ENCODE measurements at places on chromosomes 4 and X.

- no peak for DNase-seq
These were observed 215.9 kb downstream of the GUCY2F start for GRCh38 chrX:109266034-109266433.

- DNase-seq, result no peak
These were observed 518 bp upstream of the FAM241A start for GRCh38 chr4:112144546-112145325.

GRCh38 chrX:12681047-12681446 is 110.2 kb upstream of the PRPS2 start:
- DNase-seq, result no peak

GRCh38 chr4:67087897-67088296 is 457.4 kb downstream of the CENPC start:
- no peak for DNase-seq

GRCh38 chr4:68451246-68452211 is 4.3 kb downstream of the TMPRSS11E start:
- DNase-seq, result no peak

DNA sequence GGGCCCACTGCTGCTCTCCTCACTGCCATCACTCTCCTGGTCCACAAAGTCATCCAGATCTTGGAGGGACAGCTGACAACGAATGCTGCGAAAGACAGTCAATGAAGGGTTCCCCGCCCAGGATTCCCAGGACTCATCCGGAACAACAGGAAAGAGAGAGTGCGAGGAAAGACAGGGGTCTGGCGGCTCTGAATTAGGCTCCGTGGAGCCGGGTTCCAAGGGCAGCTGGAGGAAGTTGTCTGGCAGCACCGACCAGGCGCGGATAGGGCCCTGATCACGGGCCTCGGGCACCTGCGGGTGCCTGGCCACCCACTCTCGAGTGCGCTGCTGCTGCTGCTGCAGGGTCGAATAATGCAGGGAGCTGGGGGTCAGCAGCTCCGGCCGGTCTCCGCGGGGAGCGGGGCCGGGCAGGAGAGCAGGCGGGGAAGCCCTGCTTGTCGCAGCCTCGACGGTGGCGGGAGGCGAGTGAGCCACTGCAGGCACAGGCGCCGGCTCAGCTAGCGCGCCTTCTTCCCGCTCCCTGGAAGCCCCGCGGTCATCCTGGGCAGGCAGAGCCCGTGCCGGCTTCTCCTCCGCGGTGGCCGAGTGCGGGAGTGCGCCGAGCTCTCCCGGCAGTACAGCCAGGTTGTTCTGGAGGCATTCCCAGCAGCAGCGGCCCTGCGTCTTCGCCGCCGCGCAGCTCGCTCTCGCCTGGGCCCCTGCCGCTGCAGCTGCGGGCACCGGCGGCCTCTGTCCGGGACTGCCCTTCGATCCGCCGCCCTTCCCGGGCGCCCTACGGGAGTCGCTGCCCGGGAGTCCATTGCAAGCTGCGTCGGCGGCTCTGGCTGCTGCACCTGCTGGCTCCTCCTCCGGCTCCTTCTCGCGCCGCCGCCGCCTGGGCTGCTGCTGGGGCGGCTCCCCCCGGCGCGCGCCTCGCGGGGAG is 1.1 kb downstream of the SOWAHB start:
- DNase-seq, result no peak

GRCh38 chr4:77538574-77539157 is 67.0 kb upstream of the CXCL13 start:
- no peak for DNase-seq

DNA sequence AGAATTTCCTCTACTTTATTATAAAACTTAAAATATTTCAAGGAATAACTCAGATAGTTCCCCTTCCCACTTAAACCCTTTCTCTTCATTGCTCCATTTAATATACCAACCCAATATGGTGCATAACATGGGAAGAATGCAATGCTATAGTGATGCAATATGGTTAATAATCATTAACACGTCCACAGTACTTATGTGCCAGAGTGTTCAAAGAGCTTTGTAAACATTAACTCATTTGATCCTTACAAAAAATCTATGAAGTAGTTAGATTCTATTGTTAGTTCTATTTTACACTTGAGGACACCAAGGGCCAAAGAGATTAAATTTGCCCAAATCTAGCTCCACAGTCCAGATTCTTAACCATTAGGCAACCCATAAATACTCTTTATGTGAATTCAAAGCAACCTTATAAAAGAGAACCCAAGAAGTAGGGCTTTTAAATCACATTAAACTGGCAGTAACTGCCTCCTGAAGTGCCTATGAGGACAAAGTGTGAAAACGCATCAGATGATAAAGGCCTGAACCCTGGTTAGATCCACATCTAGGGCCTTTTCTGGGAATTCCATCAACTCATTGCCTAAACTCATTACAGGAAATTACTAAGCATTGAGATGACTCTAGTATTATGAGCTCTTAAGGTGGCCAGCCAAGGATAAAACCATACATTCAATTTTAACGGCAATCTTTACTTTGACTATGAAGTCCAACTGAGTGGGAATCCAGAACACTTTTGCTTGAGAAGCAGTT is 94.3 kb downstream of the AREG start:
- no peak for DNase-seq

DNA sequence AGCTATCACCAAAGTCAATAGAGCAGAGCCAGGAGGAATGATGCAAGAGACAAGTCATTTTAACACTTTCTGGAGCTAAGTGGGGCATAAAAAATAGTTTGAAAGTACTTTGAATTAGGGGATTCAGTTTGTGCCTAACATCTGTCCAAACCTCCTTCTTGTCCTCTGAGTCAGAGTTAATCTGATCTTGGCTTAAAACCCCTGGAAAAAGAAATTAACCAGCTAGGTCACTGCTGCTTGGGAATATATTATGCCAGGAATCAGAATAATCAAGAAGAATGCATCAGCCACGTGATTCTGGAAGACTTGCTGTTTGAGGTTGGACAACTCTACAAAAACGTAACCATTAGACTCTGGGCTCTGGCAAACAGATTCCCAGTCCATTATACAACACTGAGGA is 45.3 kb upstream of the EDA2R start:
- no peak for DNase-seq

- DNase-seq, result no peak
These were observed 123.2 kb downstream of the TRIML1 start for GRCh38 chr4:188262464-188262863.

DNA sequence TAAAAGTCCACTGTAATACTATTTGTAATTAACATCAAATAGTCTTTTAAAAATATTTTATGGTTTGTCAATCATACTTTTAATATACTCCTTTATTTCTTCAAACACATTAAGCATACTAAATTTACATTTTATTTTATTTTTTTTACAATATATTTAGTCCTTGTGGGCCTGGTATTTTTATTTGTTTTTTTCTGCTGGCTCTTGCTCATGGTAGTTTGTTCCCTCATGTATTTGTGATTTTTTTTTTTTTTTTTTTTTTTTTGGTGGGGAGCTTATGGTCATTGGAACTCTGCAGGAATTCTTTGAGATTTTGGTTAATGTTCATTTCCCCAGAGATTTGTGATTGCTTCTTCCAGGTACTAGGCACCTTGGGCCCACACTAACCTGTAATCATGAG is 185.5 kb downstream of the PDGFRA start:
- DNase-seq, result no peak

GRCh38 chr4:84001876-84002569 is 466.1 kb downstream of the GPAT3 start:
- DNase-seq, result no peak

GRCh38 chr4:122178961-122179360 is 26.8 kb downstream of the BLTP1 start:
- no peak for DNase-seq

DNA sequence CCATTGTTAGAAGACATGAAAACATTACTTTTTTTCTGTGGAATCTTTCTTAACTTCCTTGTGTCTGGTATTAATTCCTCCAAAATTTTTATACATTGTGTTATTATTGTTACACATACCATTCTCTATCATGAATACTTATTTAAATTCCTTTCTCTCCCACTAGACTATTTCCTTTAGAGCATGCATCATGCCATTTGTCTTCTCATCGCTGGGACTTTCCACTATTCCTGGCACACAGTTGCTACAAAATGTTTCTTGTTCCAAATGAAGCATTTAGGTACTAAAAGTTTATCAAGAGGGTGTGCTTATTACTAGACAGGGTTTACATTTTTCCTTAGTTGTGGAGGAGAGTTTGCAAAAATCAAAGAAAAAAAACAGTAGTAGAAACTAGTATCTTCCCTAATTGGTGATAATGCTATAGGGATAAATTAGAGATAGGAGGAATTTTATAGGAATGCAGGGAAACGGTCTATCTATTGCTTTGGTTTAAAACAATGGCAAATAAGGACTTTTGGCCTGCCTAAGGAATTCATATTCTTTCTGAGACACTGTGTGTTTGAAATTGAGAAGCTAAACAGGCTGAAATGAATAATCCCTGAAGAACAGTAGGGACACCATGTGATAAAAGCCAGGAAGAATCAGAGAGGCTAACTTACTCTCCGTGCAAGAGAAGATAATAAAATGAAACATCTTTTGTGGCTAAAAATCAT is 187.5 kb upstream of the TBC1D9 start:
- no peak for DNase-seq

GRCh38 chr4:137749466-137749865 is 217.2 kb upstream of the PCDH18 start:
- no peak for DNase-seq

GRCh38 chr4:71980976-71981375 is 50.8 kb upstream of the NPFFR2 start:
- DNase-seq, result no peak

DNA sequence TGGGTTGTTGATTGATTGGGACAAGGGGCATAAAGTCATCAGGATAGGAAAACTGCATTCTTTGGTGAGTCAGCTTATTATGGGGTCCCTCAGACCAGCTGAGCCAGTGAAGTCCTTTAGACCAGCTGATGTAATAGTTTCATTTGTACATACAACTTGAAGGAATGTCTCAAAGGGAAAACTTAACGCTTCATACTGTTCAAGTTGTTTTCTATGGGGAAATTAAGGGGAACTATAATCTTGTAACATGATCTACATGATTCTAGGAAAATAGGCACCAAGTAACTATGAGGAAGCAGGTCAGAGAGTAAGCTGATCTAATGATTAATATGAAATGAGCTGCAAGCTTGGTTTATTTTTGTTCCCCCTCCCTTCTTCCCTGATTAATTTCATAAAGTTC is 175.1 kb upstream of the GRID2 start:
- DNase-seq, result no peak

DNA sequence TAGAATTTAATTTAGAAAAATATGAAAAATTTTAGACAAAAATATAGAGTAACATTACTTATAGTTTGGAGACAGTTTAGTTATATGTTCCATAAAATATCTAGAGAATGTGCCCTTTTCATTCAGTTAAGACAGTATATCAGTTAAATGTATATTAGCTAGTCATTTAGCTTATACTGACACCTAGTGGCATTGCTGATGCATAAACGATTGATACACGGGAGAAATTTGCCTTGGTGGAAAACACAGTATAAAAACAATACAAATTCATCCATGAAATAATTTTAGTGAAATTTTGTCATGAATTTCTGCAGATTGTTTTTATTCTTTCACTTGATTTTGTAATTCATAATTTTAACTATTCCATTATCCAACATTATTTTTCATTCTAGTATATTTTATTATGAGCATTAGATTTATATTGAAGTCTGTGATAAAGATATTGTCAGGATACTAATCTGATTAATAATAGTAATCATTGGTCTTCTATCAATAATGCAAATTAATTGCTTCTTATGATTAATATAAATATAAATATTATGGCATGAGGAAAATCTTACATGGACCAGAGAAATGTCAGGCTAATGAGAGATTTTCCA is 219.0 kb downstream of the TLL1 start:
- no peak for DNase-seq

GRCh38 chr4:118224243-118224829 is 128.5 kb downstream of the PRSS12 start:
- DNase-seq, result no peak

DNA sequence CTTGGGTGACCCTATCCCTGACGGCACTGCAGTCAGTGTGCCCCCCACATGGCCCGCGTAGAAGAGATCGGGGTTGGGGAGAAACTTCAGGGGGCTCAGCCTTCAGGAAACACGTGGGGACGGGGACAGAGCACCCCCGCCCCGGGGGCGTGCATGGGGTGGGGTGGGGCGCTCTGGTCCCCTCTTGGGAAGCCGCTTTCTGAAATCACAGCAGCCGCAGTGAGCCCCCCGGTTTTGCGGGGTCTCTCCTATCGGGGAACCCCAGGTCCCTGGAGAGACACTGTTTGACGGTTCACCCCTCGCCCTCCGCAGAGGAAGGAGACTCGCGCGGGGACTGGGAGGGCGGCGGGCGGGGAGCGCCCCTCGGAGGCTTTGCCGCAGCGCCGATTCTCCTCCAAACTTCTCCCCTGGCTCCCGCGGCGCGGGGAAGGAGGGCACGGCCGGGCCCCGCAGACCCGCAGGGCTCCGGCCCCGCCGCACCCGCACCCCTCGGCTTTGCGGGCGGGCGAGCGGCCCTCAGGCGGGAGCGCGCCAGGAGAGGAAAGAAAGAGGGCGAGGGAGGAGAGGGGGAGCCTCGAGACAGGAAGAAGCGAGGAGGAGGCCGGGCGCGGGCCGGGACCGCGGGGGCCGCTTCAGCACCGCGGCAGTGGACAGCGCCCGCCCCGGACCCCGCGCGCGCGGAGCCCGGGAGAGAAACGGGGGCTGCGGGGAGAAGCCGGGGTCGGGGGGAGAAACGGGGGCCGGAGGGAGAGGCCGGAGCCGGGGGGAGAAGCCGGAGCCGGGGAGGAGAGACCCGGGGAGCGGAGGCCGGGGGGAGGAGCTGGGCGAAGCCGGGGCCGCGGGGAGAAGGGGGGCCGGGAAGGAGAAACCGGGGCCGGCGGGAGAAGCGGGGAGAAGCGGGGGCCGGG is 612 bp downstream of the CPLX1 start:
- DNase-seq, result no peak

- no peak for DNase-seq
These were observed 96.5 kb downstream of the HDAC8 start for GRCh38 chrX:72475952-72476668.

GRCh38 chr4:126486377-126486776 is 1146.4 kb upstream of the INTU start:
- no peak for DNase-seq

DNA sequence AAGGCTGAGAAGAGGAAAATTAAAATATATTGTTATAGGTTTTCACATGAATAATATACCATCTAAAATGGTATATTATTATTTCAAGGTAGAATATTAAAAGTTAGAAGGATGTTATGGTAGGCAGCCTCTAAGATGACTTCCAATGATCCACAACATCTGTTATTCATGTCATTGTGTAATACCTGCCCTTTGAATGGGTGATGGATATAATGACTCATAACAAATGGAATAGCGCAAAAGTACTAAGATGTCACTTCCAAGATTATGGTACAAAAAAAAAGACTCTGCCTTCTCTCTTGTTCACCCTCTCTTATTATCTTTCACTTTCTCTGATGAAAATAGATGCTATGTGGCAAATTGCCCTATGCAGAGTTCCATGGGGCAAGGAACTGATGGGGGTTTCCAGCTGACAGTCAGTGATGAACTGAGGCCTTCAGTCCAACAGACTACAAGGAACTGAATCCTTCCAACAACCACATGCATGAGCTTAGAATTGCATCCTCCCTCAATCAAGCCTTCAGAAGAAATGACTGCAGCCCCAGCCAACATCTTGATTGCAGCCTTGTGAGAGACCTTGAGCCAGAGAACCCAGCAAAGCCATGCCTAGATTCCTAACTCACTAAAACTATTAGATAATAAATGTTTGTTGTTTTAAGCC is 57.7 kb downstream of the HS6ST2 start:
- DNase-seq, result no peak

All from stimulated activated CD8-positive, alpha-beta memory T cell treated with anti-CD3 and anti-CD28 coated beads, Interleukin-4, amount 100 ng/mL, for 4 hours (primary cell).